ENCODE measurements at places on chromosomes 13 and 19.

DNA sequence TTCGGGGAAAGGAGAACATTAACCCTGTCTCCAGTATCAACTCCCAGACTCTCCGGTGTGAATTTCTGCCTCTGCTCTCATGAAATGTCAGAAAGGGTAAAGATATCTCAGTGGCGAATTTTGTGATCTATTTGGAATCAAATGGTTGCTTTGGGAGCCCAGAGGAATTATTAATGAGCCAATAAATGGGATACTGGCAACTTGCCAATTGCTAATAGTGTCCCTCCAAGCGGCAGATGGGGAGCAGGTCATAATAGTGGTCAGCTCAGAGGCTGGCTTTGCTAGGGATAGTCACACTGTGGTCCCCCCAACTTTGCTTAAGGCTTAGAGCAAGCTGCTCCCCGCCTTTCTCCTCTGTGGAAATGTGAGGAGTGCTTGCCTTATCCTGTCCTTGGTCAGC lies 176.1 kb upstream of the KL start:
- no peak for DNase-seq

DNA sequence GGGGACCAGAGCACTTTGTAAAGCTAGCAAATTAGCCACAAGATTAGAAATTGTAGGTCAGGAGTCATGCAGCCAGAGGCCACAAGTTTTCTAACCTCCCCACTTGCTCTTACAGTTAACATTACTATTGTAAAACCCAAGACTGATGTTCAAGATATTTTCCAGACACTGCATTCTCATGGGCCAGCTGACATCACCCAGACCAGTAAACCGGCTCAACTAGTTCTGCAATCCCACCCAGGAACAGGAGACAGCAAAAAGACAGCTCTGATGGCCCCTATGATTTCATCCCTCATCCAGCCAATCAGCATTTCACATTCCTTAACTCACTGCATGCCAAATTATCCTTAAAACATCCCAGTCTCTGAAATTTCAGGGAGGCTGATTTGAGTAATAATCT lies 178.5 kb downstream of the PRR20E start:
- DNase-seq = no peak

- DNase-seq = no peak
Measured at GRCh38 chr13:93744886-93745285, 518.3 kb downstream of the GPC6 start.

- no peak for DNase-seq
Measured at GRCh38 chr13:70390968-70391367, 282.7 kb upstream of the KLHL1 start.

DNA sequence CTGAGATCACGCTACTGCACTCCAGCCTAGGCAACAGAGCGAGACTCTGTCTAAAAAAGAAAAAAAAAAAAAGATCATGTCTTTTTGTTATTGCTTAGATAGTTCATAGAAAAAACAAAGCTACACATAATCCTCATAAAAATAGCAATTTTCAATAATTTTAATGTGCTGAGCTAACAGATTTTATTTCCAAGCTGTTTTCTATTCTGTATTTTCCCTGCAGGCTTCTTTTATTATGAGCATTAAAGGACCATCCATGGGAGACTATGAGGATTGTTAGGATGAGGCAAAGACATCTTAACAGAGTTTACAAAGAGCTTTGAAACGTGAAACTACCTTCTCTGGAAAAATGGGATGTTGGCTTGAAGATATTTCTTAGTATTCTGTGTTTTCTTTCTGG lies 71.6 kb downstream of the PCCA start:
- no peak for DNase-seq

- no peak for DNase-seq
Measured at GRCh38 chr13:98438246-98439125, 138.4 kb downstream of the STK24 start.

GRCh38 chr19:40191836-40192646 lies 815 bp downstream of the MAP3K10 start:
- peak; percentile 67 for DNase-seq

All from BE2C (cell line).